GM13977 (cell line): ENCODE measurements at places on chromosomes 2 and 18.

- no peak for DNase-seq
Observed at GRCh38 chr2:134123332-134123731, 130.5 kb upstream of the MGAT5 start.

GRCh38 chr18:76391746-76392145 lies 103.3 kb downstream of the ZNF516 start:
- no peak for DNase-seq

DNA sequence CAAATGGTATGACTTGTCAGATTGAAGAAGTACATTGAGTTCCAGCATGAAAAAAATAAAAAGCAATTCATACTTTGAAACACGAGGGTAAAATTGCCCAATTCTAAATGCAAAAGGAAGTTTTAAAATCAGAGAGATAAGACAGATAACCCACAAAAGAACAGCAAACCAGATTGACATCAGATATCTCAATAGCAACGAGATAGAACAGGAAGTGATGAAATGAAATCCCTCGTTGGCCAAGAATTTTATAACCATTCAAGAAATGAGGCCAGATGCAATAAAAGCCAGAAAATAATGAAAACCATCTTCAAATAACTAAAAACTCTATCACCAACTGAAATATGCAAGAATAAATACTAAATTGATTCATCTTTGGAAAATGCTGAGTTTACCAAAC lies 172.8 kb downstream of the CD226 start:
- DNase-seq, result no peak

DNA sequence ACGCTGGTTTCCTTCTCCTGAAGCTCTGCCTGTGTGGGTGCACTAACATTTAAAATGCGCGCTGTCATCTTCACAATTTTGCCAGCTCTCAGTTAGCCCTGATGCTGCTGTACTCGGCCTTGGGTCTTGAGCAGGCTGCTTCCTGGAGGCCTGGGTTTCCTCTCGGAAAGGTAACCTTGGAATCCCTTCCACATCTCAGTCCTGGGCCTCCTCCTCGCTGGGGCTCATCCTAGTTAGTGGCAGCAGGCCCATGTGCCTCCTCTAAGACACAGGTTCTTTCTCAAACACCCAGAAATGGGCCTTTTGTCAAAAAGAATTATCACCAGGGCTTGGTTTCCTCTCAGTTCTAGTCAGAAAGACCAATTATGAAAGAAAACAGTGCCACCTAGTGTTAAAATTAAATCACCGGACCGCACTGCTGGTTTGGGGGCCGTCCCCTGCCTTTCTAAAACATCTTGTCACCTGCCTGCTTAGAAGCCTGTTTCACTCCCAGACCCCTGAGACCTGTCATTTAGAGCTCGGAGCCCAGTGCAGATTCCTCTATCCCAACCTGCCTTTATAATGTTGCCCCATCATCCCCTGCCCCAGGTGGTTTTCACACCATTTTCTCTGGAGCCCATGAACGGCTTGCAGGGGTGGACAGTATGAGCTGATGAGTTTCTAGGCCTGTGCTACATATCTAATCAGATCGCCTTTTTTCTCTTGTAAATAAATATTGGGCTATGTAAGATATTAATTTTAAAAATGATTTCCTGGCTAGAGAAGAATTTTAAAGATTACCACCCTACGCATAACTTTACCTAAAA lies 42.4 kb downstream of the HK2 start:
- peak; percentile 84 for DNase-seq

GRCh38 chr2:232486558-232487384 lies 863 bp downstream of the ECEL1 start:
- no peak for DNase-seq

- no peak for DNase-seq
Observed at GRCh38 chr2:115443539-115444185, 1001.2 kb downstream of the DPP10 start.

DNA sequence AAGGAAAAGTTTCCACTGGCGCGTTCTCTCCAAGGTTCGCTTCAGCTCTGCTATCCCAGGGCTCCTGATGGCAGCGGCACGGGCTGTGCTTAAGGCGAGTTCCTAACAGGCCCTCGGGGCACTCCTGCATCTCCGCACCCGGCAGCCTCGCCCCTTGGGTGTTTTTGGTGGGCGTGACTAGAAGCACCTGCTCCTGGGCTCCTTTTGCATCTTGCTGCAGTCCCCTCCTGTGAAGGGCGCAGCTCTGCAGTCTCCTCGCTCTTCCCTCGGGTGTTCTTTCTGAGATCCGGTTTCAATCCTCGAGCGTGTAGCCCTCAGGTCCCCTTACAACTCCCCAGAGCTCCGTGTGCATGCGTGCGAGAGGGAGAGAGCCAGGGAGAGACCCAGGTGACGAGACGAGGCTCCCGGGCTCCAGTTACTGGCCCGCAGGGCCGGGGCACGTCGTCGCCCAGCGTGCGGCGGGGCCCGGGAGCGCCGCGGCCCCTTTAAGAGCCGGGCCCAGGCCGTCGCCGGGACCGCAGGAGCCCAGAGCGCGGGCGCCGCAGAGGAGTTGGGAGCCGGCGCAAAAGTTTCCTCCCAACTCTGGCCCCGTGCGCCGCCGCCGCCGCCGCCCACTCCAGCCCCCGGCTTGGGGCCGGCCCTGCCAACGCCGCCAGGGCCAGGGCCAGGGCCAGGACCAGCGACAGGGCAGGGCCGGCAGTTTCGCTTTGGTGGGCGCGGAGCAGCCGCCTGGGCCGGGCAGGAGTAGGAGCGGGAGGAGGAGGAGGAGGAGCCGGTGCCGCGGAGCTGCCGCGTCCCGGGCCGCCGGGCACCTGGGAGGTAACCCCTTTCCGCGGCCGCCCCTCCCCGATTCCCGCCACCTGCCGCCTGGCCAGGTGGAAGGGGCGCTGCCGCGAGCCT lies at the start of gene PARD3B:
Gene PARD3B, plus strand, starts transcription at position 515 of the 900 bp plus-strand sequence. CDS start 525 bp downstream, outside the sequence.
- peak; percentile 31 for DNase-seq

DNA sequence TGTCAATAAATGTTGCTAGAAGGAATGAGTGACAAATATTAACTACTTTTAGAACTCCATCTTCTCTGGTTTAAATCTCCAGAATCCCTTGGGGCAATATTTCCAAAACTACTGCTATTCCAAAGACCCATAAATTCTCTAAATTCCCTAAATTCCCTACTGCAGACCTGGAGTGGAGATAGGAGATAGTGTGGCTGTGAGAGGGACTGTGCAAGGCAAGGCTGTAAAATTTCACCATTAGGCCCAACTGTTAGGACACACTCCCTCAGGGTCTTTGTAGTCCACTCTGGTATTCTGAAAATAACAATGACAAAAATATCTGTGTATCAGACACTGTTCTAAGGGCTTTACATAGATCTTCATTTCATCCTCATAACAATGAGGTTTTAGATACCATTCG lies 67.9 kb downstream of the MYL12B start:
- DNase-seq, result no peak

DNA sequence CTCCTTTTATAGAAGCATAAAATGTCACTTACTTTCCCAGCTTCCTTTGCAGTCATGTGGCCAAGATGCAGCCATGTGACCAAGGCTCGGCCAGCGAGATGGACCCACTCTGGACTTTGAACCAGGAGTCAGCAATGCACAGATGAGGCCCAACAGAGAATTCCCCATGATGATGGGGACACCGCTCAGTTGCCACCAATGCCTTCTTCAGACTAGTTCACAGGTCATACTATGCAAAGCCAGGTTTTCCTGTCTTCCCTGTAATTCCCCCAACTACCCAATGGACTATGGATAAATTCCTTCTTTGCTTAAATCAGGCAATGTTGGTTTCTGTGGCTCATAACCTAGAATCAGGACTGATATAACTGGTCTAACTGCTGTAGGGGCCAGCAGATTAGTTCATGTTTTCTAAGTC lies 22.5 kb upstream of the REL start:
- no peak for DNase-seq

- peak; percentile 64 for DNase-seq
Observed at GRCh38 chr2:231597014-231597611, 4.4 kb downstream of the TEX44 start.

DNA sequence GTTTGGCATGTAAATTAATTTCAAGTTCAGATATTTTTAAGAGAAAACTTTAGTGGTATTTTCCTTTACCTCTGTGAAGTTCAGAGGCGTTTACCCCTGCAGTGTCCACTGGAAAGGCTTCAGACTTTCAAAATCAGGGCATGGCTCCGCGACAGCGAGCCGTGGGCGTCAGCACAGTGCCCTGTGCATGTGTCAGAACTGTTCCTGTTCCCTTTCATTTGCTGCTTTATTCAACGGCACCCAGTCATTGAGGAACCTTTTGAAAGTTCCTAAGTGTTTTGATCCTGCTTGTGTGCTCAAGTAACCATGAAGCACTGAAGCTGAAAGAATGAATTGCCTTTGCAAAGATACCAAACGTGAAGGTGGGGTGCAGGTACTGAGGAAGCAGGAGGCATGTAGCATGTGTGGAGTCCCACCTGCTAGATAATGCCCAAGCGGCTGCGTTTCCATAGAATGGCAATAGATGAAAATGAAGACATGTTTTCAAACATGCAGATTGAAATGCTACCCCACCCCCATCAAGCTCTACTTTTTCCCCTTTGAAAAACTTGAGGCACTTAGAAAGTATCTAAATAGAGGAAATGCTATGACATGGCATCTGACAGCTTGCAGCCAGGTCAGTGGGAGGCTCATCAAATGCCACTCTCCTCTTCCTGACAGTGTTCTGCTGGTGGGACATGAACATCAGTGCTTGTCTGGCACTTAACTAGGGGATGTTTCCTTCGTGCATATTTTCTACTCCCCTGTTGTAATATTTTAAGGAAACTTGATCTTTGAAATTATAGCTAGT lies 148.6 kb downstream of the ZNF236 start:
- DNase-seq, result no peak

- DNase-seq, result no peak
Observed at GRCh38 chr2:168790226-168790902, 12.1 kb upstream of the NOSTRIN start.

- DNase-seq, result no peak
Observed at GRCh38 chr2:18286897-18287296, 273.6 kb downstream of the RDH14 start.

DNA sequence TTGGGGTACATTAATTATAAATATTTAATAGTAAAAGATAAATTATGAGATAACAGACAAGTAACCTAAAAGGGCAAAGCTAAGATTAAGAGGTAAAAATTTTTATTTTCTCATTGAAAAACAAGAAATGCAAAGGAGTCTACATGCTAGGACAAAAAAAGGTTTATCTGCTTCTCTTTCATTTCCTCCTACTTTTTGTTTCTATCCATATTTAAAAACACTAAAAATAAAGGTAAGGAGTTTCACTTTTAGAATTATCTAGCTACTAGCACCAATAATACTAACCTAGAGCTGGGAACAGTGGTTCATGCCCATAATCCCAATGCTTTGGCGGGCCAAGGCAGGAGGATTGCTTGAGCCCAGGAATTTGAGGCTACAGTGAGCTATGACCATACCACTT lies 1551.7 kb upstream of the SLC39A10 start:
- DNase-seq, result no peak

- DNase-seq, result no peak
Observed at GRCh38 chr2:72561621-72562318, 264.1 kb downstream of the EXOC6B start.

GRCh38 chr2:204790076-204790475 lies 244.8 kb downstream of the PARD3B start:
- DNase-seq, result no peak
